ENCODE measurements at places on chromosomes 3 and 15.

- DNase-seq: no peak
Measured at GRCh38 chr3:10524799-10525301, 19.5 kb upstream of the ATP2B2 start.

- no peak for DNase-seq
Measured at GRCh38 chr3:171806200-171807128, 3.8 kb downstream of the PLD1 start.

- no peak for DNase-seq
Measured at GRCh38 chr15:49656734-49657133, 35.9 kb downstream of the DTWD1 start.

DNA sequence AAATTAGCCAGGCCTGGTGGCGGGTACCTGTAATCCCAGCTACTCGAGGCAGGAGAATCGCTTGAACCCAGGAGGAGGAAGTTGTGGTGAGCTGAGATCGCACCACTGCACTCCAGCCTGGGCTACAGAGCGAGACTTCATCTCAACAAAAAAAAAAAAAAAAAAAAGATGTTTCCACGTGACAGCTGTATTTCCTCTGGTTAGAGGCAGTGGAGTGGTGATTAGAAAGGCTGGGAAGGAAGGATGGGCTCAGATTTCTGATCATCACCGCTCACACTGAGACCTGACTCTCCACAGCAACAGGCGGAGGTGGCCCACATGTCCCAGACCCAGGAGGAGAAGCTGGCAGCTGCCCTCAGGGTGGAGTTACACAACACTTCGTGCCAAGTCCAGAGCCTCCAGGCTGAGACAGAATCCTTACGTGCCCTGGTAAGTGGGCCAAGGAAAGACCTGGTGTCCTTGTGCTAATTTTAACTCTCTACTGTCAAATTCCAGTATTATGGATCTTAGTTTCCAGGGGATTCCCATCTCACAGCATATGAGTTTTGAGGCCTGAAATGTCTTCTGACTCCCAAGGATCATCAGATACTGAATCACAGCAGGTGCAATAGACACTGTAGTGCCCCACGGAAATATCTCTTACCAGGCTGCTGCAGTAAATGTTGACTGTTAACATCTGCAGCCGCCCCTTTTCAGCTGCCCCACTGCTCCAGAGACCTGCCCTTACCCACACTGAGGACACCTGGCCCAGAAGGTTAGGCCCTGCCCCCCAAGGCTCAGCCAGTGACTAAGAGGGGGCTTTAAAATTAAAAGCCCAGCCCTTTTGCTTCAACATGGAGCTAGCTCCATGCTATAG is 66.9 kb downstream of the BFSP2 start:
- DNase-seq: no peak

- no peak for DNase-seq
Measured at GRCh38 chr15:99359769-99360168, 108.5 kb downstream of the LRRC28 start.

DNA sequence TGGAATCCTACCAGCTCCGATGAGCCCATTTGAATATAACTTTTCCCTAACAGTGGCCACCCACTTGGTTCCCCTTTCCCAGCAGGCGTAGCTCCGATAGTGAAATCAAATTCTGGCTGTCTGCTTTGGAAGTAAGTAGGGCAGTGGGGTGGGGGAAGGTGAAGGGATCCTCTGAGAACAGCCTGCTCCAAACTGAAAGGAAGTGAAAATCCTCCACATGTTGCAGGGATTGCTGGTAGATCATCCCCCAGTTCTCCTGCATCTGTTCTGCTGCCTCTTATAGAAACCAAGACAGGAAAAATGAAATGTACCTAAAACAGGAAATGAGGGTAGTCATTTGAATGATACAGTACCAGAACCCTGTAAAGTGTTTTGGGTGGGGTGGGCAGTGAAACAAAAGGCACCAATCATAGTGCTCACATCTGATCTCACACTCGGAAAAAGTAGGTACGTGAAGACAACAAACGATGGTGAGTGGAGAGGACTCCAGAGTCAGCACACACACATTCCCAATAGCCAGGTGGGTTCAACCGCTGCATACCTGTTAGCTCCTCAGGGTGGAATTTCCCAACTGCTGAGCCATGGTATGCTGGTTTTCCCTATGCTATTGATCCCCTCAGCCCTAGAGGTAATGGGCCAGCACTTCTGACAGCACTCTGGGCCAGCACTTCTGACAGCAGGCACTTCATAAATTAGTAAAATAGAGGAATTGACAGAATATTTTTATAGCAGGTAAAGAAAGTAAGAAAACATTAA is 304.9 kb upstream of the ADAMTS9 start:
- no peak for DNase-seq

DNA sequence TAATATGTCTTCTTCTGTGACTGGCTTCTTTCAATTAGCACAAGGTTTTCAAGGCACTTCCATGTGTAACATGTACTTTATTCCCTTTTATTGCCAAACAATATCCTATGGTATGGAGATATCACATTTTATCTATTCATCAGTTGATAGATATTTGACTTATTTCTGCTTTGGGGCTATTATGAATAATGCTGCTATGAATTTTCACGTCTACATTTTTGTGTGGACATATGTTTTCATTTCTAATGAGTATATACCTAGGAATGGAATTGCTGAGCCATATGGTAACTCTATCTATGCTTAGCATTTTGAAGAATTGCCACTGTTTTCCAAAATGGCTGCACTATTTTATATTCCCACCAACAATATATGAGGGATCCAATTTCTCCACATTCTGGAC is 3.6 kb upstream of the AGTR1 start:
- no peak for DNase-seq

- DNase-seq: no peak
Measured at GRCh38 chr3:19065027-19065426, 83.3 kb upstream of the KCNH8 start.

DNA sequence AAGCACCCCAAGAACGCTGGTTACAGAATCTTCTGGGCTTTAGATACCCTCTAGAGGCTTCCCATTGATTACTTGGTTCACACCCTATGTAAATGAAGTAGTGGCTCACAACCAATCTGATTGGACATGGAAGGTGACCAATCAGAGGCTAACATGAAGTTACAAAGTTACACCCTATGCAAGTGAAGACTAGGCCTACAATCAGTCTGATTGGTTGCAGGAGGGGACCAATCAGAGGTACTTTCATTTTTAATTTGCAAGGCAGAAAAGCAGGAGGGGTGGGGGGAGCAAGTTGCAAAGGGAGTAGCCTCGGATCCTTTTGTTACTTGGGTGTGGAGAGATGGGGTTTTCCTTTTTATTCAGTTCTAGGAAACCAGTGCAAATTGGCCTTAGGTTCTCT is 11.1 kb upstream of the RTP2 start:
- DNase-seq: no peak

GRCh38 chr3:37859908-37860199 is 1.8 kb upstream of the CTDSPL start:
- no peak for DNase-seq

DNA sequence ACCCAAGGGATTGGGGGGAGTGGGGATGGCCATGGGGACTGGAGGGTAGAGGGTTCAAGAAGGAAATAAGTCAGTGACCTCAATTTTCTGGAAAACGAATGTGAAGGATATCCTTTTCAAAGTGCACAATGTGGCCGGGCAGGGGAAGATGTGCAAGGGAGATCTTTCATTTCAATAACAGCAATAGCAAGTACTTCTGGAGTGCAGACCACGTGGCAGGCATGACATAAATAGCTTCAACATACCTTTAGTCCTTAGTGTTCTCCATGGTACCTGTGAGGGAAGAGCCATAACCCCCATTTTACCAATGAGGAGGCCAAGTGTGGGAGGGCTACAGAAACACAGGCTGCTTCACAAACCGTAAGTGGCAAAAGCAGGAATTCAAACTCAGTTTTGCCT is 138.7 kb downstream of the FOXP1 start:
- DNase-seq: no peak

DNA sequence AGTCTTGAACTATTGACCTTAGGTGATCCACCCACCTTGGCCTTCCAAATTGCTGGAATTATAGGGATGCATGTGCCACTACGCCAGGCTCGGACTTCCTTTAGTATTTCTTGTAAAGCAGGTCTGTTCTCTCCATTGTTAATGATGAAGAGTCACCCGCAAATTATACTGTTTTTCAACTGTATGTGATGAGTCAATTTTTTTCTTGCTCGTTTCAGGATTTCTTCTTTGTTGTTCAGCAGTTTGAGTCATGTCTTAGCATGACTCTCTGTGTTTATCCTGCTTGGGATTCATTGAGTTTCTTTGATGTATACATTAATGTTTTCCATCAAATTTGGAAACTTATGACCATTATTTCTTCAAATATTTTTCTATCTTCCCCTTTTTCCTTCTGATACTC is 28.9 kb downstream of the GRAMD1C start:
- no peak for DNase-seq

Data from heart left ventricle (tissue), 16 donors.